ENCODE measurements at places on chromosomes 11 and 22. TPM values are rescaled to one million over a fixed set of nuclear protein-coding genes. Genes with fewer than 3 reads are reported as not detected.

The OR51V1 gene
- total RNA-seq, result not detected

The ESAM gene
- 13.3 TPM for total RNA-seq

The MRGPRX4 gene
- total RNA-seq, result not detected

The SELENOO gene
- 18.0 TPM for total RNA-seq

The SMARCB1 gene
- total RNA-seq, result 53.6 TPM

The PHLDB1 gene
- total RNA-seq, result 10.0 TPM

The SLC5A4 gene
- total RNA-seq, result not detected

The MN1 gene
- total RNA-seq, result 2.9 TPM

The KCNJ1 gene
- total RNA-seq, result not detected

The FADD gene
- total RNA-seq, result 71.5 TPM

The BTBD18 gene
- not detected for total RNA-seq

The C11orf86 gene
- total RNA-seq, result 60.2 TPM

The SUSD2 gene
- total RNA-seq, result 49.5 TPM

The SMC1B gene
- not detected for total RNA-seq

The LAYN gene
- 4.9 TPM for total RNA-seq

The FXYD2 gene
- total RNA-seq, result 14.8 TPM

The DGAT2 gene
- total RNA-seq, result 2.1 TPM

The FGF19 gene
- total RNA-seq, result not detected

The OR2AG2 gene
- total RNA-seq, result not detected

The TOM1 gene
- 13.2 TPM for total RNA-seq

The DDX25 gene
- total RNA-seq, result not detected

The PHLDA2 gene
- 98.6 TPM for total RNA-seq

The OR4D5 gene
- not detected for total RNA-seq

The TUBA8 gene
- 0.88 TPM for total RNA-seq

The NOX4 gene
- not detected for total RNA-seq

The HTR3B gene
- total RNA-seq, result not detected

The SCGB1D2 gene
- not detected for total RNA-seq

The APOL5 gene
- not detected for total RNA-seq

The C22orf42 gene
- total RNA-seq, result not detected

The MAPK8IP1 gene
- 5.7 TPM for total RNA-seq

The TMPRSS4 gene
- 0.12 TPM for total RNA-seq

The CASP4 gene
- total RNA-seq, result 7.1 TPM

The ROBO3 gene
- 3.0 TPM for total RNA-seq

The KRTAP5-9 gene
- not detected for total RNA-seq

The PNPLA3 gene
- 0.73 TPM for total RNA-seq

The FOLR1 gene
- total RNA-seq, result not detected

The IL18BP gene
- total RNA-seq, result 3.6 TPM

The SCN4B gene
- 0.07 TPM for total RNA-seq

The CREB3L1 gene
- total RNA-seq, result 5.2 TPM

The C11orf21 gene
- not detected for total RNA-seq

The FERMT3 gene
- 3.1 TPM for total RNA-seq

The BARX2 gene
- not detected for total RNA-seq

The PANX2 gene
- total RNA-seq, result 7.9 TPM

The OR52I1 gene
- total RNA-seq, result not detected

The SBF1 gene
- total RNA-seq, result 26.5 TPM

The PKP3 gene
- 39.8 TPM for total RNA-seq

The APOBEC3H gene
- total RNA-seq, result not detected

The MFRP gene
- not detected for total RNA-seq

The PARVG gene
- not detected for total RNA-seq

The TEX54 gene
- not detected for total RNA-seq

The MMP11 gene
- 0.17 TPM for total RNA-seq

The EXPH5 gene
- 0.03 TPM for total RNA-seq

The OR51B4 gene
- total RNA-seq, result not detected
